ENCODE measurements at places on chromosomes 5 and 9. TPM values are rescaled to one million over a fixed set of nuclear protein-coding genes. Genes with fewer than 3 reads are reported as not detected.

The SH3TC2 gene
- not detected for total RNA-seq

The SARDH gene
- total RNA-seq: 0.71 TPM

The SLC34A3 gene
- not detected for total RNA-seq

The SFXN1 gene
- 195 TPM for total RNA-seq

Measured in T-helper 1 cell treated with Interleukin-12 subunit alpha and Interleukin-12 subunit beta and Interleukin-4 antibody, amounts not matched to agents 30 ng/mL and 1 ng/mL, for 36 hours (primary cell).